Islet precursor cell (in vitro differentiated cells): ENCODE measurements at places on chromosomes 3 and 15.

DNA sequence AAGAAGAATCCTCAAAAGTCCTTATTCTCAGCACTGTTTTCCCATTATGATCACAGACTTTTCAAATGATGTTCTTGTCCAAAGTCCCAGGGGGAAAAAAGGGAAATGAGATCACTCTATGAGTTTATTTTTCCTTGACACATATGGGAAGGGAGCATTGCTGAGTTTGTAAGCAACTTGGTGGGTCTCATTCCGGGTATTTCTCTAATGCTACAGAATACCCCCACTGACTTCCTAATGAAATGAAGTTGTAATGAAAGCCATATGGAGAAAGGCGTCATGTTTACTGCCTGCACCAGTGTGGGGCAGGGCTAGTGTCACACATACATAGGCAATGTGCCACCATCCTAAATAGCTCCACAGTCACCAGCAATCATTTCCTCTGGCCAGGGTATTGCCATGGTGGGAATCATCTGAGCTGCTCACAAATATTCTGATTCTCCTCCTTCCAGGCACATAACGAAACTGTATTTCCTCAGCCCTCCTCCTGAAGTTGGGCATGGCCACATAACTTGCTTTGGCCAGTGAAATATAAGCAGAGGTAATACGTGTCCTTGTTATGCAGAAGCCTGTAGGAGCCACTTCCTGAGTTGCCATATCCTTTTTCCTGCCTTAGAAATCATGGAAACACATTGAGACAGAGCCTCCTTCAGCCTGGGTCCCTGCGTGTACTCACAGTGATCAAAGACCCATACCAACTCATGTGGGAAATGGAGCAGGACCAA lies 41.0 kb upstream of the C15orf61 start:
- DNase-seq, result no peak

GRCh38 chr15:93121107-93121506 lies 32.1 kb upstream of the RGMA start:
- DNase-seq, result no peak

DNA sequence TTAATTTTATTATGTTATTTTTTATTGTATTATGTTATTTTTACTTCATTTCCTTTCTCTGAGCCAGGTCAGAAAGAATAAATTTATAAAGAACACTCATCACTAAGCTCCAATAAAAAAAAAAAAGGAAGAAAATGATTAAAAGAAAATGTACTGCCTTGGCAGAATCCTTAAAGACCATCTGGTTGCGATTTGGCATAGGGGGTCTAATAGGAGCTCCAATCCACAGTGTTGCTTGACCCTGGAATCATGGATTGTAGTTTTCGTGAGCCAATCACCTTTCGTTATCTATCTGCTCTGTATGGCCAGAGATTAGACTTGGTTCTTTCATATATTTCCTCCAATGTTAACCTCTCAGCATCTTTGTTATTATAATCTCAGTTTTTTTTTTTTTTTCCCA lies 421.8 kb upstream of the MCTP2 start:
- DNase-seq, result no peak

- no peak for DNase-seq
These were observed 19.7 kb downstream of the CORO2B start for GRCh38 chr15:68598171-68599152.

GRCh38 chr3:146948186-146948585 lies 343.0 kb upstream of the PLSCR5 start:
- DNase-seq, result no peak

DNA sequence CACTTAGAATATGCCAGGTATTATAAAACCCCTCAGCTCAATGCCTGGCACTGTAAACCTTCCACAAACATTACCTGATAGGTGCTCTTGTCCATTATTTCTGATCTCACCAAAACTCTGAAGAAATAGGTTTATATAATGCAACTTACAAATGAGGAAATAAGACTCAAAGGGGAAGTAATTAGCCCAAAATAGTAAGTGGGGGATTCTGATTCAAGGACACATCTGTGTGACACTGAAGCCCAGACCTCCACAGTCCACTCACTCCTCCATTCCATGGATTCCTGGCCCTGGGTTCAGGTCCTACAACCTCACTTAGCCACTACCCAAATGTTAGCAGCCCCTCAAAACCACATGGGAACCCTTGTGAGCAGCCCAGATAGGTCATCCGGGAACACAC lies 49.9 kb downstream of the TRANK1 start:
- DNase-seq, result no peak

- no peak for DNase-seq
These were observed 1.4 kb upstream of the ST3GAL6 start for GRCh38 chr3:98761643-98762229.

GRCh38 chr3:158121295-158121694 lies 11.4 kb downstream of the RSRC1 start:
- no peak for DNase-seq

DNA sequence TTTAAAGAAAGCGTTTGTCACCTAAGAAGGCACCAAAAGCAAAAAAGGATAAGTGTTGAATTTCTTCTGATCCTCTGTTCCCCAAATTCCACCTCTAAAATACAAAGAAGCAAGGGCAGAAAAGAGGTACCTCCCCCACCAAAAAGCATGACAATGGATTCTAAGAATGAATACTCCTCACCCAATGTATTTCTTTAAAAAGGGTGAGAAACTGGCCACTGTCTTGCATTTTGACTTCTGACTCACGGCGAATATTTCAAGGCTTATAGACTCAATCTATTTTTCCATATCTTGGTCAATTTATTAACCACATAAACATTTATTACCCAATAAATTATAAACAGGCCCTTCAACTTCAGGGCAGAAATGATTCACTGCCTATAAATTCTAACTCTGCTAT lies 131.1 kb downstream of the NR1I2 start:
- DNase-seq, result no peak

GRCh38 chr3:52093756-52094545 lies 37.6 kb upstream of the DUSP7 start:
- peak; percentile 81 for DNase-seq

DNA sequence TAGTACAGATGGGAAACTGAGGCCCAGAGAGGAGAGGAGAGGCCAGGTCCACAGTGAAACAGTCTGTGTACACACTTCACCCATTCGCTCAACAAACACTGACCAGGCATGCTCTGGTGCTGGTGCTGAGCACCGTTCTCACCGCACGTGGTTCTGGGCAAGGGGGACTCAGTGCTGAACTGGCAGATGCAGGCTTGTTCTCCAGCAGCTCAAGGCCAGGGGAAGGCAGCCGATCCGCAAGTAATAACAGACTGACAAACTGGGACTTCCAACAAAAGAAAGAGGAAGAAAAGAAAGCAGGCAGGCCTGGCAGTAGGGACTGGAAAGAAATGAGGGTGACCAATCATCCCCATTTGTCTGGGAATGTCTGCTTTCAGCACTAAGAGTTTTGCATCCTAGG lies 25.6 kb upstream of the LINGO1 start:
- no peak for DNase-seq

GRCh38 chr15:80066912-80067311 lies 7.4 kb downstream of the ZFAND6 start:
- no peak for DNase-seq

GRCh38 chr15:39530480-39531342 lies 50.2 kb upstream of the THBS1 start:
- peak; percentile 77 for DNase-seq

DNA sequence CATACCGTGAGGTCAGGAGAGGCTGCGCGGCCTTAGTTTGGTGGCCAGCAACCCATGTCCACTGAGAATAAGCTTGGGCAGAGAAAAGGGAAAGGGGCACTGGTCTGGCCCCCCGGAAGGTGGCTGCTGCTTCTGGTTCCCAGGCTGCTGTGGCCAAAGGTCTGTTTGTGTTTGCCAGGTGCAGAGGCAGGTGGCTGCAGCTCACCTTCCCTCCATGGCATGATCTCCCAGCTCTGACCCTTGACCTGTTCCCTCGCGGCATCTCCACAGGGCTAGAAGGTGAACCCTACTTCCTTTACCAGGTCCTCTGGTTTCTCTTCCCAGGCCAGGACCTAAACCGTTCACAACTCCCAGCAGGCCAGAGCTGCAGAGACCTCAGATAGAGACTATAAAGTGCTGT lies 13.8 kb downstream of the VPS18 start:
- DNase-seq, result no peak

DNA sequence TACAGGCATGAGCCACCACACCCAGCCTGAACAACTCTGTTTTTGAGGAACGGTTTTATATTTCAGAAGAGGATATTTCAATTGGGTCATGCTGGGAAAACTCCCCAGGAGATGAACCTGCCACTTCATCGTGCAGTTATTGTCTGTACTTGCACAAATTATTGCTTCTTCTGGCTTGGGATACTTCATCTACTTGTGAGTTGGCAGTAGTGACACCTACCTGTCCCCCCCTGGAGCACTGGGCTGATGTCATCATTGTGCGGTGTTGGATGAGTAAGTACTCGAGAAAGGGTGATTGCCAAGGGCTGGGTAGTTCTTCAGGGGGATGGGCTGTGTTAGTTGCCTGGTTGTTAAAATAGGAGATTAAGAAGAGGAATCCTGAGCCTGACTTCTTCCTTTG lies 85.1 kb upstream of the SAMMSON start:
- no peak for DNase-seq
